Activated CD4-positive, alpha-beta T cell treated with anti-CD3 and anti-CD28 coated beads, Interleukin-2, amount 50 U/mL, for 1 hour (primary cell): ENCODE measurements at places on chromosomes 6 and 20.

DNA sequence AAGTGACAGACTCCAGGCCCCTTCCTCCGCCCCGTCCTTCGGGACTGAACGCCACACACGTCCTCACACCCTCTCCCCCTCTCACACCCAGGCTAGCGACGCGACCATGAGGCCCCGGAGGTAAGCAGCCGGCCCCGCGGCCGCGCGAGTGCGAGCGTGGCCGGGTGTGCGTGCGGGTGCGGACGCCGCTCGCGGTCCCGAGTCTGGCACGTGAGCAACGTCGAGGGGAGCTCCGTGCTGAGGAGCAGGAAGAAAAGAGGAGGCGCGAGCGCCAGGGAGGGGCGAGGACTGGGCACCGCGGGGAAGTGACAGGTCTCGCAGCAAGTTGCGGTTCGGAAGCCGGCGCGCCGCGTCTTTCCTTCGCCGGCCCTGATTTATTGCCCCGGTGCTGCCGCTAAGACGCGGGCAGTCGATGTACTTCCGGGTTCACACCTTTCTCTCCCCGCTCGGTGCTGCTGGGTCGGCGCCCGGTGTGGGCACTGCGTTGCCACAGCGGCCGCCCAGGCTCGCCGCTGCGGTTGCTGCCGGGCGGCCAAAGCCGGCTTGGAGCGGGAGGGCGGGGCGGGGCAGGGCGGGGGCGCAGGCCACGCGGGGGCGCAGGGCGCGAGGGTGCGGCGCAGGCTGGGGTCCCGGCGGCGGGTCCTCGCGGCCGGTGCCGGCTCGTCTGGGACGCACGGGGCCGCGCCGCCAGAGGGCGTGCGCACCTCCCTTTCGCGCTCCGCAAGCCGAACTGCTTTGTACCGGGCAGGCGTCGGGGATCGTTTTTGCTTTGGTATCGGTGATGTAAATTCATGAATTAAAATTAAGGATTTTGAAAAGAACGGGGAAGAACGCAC is 15.8 kb upstream of the LIN28B start:
- peak; percentile 9 for DNase-seq

- no peak for DNase-seq
These were observed 19.0 kb downstream of the KIF3B start for GRCh38 chr20:32296412-32296811.

- no peak for DNase-seq
These were observed 29.0 kb upstream of the DSN1 start for GRCh38 chr20:36802326-36803222.

- DNase-seq = no peak
These were observed 23.5 kb upstream of the SMIM29 start for GRCh38 chr6:34272013-34272926.

DNA sequence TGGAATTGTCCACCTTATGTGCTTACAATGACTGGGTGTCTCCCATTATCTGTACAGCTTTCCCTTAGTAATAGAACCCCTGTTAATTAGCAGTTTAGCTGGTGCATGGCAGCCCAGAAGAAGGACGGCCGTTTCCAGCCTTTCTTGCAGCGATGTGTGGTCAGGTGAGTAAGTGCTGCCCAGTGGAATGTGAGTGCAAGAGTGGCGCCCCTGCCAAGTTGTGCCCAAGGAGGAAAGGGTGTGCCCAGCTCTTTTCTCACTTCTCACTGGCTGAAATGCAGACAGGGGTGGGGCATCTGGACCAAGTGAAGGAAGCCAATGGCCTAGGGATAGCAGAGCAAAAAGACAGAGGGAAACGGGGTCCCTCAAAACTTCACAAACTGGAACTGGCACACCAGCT is 296.8 kb downstream of the PREX1 start:
- DNase-seq = no peak

DNA sequence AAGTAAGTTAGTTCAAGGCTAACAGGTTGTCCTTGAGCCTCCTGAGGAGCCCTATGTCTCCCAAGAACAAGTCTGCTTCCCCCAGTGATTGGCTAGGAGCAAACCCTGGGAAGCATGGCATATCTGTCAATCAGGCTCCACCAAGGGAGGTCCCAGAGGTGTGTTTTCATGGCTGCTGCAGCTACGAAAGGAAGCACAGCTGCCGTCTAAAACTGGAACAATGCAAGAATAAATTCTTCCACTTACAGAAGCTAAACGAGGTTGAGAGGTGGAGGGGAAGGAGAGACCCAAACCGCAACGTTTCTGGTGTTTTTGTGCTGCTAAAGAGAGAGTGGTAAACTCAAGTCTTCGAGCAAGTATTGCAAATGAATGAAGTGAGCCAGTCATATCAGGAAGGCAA is 4.9 kb upstream of the PTGIS start:
- DNase-seq = no peak

- DNase-seq = no peak
These were observed 40.0 kb upstream of the TAF8 start for GRCh38 chr6:42010185-42010891.

GRCh38 chr6:9494864-9495263 is 920.0 kb downstream of the TFAP2A start:
- no peak for DNase-seq

DNA sequence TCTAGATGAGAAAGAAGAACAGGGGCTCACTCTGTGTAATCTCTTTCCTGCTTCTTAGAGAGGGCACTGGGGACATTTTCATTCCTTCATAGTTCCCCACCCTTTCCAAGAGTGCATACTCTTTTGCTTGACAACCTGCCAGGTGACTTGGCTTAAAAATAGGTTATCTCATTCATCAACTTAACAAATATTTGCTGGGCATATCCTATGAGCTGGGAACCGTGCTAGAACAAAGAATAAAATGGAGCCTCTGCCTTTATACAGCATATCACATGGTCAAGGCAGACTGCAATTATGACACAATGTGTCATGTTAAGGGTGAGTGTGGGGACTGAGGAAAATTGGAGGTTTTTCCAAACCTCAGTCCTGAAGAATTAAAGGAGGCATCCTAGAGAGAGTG is 209.8 kb upstream of the FOXA2 start:
- no peak for DNase-seq

- no peak for DNase-seq
These were observed at the start of gene HLA-DPB1 for GRCh38 chr6:33075568-33076405. HLA-DPB1 (plus strand) TSS chr6:33075990; CDS start chr6:33076042, 52 bp downstream.

DNA sequence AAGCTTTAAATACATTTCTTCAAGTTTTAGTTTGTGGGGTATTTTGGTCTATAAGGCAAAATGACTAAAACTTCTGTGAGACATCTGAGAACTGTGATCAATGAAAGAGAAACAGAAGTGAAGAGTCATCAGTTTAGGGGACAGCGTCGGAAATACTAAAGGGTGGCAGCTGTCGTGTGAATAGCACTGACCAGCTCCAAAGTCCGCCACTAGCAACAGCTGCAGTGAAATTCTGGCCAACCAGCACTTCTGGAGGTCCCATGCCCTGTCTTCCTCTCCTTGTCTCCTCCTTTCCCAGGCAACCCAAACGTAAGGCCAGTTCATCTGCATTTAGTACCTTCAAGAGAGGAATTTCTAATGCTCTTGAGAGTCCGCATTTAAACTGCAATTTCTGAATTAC is 87.5 kb downstream of the DACT2 start:
- DNase-seq = no peak

- DNase-seq = no peak
These were observed 914 bp upstream of the RANBP9 start for GRCh38 chr6:13712599-13712898.

DNA sequence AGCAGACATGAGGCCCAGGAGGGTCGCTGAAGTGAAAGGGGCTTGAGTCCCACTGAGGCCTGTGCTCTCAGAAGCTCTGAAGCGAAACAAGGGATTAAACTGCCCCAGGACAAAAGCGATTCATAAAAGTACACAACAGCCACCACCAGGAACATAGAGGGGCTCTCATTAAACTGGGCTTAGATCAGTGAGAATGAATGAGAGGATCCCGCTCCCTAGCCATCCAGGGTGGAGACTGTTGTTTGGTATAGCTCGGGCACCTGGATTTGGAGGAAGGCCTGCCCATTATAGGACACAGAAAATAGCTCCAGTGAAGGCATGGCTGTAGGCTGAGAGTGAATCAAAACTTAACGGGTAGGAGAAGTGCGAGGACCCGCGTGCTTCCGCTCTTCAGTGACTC is 91.6 kb upstream of the TAB2 start:
- DNase-seq = no peak

GRCh38 chr20:23126281-23127061 is 40.3 kb upstream of the CD93 start:
- DNase-seq = no peak

- DNase-seq = no peak
These were observed 8.2 kb downstream of the SLC17A2 start for GRCh38 chr6:25922301-25922700.

DNA sequence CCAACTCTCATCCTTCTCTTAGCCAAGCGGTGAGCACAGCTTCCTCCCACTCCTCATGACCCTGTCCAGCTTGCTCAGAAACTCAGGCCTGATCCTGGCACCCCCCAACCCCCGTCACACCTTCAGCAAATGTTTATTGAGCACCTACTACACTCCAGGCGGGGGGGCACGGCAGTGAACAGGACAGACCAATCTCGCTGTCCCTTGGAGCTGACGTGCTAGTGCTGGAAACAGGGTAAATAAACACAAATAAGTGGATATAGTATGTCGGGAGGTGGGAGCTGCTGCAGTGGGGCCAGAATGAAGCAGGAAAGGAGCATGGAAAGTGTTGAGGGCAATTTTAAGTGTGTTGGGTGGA is 7.4 kb upstream of the SPDEF start:
- DNase-seq = no peak

DNA sequence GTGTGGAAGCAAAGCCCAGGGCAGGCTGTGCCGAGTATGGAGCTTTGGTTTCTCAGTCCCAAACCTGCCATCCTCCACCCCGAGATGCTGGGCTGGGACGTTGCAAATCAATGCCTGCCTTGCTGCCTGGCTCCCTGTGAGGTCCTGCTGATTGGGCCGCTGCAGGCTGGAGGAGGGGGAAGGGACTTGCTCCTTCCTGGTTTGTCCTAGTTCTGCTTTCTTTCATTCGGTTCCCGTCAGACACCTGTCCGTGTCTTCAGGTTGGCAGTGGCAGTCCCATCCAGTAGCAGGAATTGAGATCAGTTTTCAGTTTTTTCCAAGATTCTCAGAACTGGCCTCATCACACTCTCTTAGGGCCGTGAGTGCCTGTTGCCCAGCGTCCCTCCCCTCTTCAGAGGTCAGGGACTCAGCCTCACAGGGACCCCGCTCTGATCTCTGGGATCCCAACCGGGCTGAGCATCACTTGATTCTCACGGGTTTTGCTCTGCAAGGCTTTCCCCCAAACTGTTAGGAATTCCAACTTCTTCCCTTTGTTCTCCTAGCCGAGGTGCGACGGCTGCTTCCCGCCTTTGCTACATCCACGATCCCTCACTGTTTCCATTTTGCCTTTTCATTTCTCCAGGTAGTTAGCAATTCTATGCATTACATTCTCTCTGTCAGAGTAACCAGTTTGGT is 24.2 kb upstream of the TAGAP start:
- DNase-seq = no peak

DNA sequence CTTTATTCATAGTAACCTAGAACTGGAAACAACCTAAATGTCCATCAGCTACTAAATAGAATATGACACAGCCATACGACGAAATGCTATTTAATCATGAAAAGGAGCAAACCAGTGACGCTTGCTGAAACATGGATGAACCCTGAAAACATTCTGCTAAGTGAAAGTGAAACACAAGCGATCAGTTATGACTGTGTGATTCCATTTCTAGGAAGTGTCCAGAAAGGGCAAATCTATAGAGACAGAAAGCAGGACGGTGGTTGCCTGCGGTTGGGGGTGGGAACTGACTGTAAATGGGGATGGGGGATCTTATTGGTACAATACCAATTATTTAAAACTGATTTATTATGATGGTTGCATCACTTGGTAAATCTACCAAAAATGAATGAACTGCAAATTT is 126.8 kb downstream of the IPCEF1 start:
- DNase-seq = no peak

DNA sequence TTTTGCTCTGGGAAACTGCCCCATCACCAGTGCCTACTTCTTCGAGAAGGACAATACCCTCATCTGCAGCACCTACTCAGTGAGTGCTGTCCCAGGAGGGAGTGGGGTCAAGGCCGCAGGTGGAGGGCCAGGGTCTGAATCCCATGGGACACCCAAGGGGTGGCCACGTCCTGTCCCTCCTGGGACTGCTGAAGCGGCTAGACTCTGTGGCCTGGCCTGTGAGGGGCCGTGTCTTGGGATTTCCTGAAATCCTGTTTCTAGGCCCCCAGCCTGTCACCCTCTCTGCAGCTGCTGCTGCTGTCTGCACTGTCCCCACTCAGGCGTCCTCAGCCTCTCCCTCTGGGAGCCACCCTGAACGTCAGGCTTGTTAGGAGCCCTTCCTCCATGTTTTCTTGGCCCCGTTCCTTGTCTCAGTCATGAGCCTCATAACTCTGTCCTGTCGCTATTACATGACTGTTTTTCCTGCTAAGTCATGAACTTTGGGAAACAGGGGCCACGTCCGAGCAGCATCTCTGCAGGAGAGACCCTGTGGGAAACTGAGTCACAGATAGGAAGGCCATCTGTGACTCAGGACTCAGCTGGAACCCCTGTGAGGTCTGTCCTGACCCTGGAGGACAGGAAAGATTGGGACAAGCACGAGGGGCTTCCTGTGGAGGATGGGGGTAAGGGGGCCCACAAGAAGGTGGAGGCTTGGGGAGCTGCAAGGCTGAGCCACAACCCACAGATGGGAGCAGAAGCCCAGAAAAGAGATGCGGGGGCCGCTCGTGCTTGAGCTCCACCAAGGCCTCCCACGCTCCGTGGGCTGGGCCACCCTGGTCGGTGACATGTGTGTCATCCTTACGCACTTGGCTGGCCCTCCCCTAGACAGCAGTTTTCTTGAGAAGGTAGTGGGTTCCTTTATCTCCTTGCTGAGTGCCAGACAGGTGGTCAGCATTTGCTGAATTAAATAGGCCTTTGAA is 49.9 kb downstream of the EFCAB8 start:
- no peak for DNase-seq

DNA sequence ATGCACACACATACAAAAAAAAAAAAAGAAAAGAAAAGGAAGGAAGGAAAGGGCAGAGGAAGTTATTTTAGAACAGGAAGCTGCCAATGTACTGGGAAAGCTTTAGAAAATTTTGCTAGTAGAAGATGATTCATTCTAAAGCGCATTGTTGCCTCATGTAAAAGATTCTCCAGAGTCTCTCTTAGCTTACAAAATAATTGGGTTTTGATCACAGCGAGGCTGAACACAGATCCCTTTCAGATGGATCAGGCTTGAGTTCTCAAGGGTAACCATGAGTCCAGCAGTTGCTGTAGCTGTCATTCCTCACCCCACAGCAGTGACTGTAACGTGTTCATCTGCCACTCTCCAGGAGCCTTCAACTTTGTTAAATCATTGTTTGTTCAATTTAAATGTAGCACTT is 81.9 kb downstream of the PHACTR2 start:
- no peak for DNase-seq

GRCh38 chr6:7254980-7255835 is 57.8 kb downstream of the SSR1 start:
- DNase-seq = no peak

GRCh38 chr6:3565291-3565690 is 108.4 kb upstream of the SLC22A23 start:
- no peak for DNase-seq
